Stimulated activated CD4-positive, alpha-beta T cell treated with anti-CD3 and anti-CD28 coated beads, Interleukin-1b, Interleukin-23, amount 100 ng/mL, for 1 hour (primary cell): ENCODE measurements at places on chromosomes 1 and 21.

GRCh38 chr1:235018161-235018560, 110.5 kb downstream of the TOMM20 start:
- DNase-seq: no peak

- no peak for DNase-seq
Observed at GRCh38 chr1:66981679-66982078, 56.9 kb downstream of the MIER1 start.

- no peak for DNase-seq
Observed at GRCh38 chr1:67094191-67094590, 40.2 kb upstream of the SLC35D1 start.

DNA sequence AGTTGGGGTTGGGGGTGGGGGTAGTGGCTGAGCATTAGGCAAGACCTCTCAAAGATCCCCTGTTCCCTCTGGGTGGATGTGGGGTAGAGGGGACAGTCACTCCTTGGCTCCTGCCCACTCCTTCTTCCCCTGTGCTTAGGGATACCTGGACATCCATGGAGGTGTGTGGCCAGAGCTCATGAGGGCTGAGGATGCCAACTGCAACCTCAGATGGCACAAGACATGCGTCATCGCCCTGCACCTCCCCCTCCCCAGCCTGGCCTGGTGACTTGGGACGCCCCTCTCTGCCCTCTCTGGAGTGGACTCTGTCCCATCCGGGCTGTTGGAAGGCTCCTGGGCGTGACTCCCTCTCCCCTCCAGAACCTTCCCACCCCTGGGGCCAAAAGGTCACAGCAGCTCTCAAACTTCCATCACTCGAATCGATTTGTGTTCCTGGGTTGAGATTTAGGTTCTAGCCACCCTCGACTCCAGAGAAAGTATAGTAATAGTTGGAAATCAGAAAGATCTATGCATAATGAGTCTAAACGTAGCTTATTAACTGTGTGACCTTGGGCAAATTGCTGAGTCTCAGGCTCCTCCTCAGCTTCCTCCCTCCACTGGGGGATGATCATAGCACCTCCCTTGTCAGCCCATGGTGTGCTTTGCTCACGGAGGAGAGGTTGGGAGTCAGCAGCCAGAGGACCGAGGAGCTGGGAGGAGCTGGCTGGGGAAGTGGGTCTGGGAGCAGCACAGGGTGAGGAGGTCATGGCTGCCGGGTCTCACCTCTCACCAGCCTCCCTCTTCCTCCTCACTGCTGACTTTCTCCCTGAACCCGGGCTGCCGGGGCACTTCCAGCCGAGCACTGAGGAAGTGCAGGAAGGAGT, 2.2 kb upstream of the PTPN7 start:
- no peak for DNase-seq

GRCh38 chr1:112304612-112305011, 91.4 kb upstream of the CTTNBP2NL start:
- no peak for DNase-seq

GRCh38 chr1:228464487-228464983, 22.6 kb upstream of the RNF187 start:
- peak; percentile 62 for DNase-seq
